ENCODE measurements at places on chromosomes 16 and 17.

DNA sequence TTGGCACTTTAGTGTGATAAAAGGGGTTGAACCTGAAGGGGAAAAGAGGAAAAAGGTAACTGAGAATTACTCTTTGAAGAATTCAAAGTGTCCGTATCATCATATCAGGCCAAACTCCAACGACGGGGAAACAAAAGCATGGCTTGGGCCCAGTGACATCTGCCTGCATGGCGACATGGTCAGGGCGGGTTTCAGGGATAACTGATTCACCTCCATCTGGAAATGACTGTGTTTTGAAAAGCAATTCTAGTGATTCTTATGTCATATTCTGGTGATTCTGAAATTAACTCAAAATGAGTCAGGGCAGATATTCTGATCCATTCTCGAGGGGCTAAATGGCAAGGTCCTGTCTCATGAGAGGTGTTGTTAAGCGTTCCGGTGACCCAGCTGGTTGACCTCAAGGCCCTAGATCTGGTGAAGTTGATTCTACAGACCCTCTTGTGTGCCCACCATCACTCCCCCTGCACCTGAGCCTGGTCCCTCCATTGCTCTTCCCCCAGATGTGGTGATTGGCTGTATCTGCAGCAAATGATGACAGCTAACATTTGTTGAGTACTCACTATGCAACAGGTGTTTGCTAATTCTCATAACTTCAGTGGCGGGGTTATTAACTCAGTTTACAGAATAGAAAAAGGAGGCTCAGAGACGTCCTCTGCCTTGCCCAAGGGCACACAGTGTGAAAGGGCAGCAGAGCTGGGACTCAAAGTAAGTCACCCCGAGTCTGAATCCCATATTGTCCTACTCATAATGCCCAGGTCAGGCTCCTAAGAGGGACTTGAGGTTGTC is 251.8 kb downstream of the MAF start:
- no peak for DNase-seq

DNA sequence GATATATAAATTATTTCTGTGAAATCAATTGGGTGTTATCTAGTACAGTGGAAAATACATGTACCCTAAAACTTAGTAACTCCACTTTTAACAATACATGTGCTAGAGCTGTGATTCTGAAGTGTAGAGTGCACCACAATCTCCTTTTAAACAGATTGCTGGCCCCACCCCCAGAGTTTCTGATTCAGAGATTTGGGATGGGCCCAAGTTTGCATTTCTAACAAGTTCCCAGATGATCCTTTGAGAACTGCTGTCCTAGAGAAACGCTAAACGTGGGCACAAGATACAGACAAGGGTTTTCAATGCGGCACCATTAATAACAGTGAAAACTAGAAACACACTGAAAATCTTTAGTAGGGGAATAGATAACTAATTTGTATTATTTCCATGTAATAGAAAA is 49.2 kb downstream of the NXPH3 start:
- no peak for DNase-seq

DNA sequence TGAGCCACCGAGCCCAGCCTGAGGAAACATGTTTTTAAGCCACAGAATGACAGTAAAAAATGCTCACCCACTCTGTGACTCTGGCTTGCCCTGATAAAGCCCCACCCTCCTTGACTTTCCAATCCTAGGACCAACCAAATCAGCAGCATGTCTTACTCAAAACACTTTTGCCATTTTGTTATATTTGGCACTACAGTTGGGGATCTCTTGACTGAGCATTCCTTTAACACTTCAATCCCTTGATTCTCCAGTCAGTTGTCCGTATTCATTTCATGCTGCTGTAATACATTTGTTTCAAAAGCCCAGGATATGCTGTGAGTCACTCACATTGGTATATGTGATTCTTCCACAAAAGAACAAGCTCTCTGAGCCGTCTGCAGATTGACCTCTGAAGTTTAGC is 8.2 kb downstream of the MYH3 start:
- DNase-seq = no peak

DNA sequence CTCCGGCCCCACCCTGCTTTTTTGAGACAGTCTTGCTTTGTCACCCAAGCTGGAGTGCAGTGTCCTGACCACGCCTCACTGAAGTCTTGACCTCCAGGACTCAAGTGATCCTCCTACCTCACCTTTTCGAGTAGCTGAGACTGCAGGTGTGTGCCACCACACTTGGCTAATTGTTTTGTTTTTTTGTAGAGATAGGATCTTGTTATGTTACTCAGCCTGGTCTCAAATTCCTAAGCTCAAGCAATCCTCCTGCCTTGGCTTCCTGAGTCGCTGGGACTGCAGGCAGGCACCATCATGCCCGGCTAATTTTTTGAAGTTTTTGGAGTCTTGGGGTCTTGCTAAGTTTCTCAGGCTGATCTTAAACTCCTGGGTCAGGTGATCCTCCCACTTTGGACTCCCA is 206.7 kb downstream of the SHISA9 start:
- DNase-seq = no peak

DNA sequence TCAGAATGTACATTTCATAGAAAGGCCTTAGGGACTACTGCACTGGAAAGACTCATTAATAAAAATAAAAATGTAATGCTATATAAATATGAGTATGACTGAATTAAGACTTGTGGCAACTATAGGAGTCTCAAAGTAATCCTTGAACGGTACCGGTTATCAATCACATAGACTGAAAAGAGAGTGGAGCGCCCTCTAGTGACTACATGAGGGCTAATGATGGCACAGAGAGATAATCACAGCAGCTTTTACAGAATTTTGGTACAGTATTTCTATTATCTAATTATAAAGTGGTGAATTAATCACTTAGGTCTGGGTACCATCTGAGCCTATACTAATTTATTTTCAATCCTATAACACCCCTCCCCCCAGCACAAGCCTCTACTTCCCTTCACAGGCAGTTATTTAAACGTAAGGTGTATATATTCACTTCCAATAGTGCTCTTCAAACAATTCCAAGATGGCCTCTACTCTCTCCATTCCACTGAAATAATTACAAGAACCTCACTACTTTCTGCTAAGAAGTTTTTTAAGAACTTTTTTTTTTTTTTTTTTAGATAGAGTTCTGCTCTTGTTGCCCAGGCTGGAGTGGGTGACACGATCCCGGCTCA is 40.7 kb upstream of the ANKFY1 start:
- peak; percentile 18 for DNase-seq

- DNase-seq = no peak
Measured at GRCh38 chr17:53633856-53634255, 188.9 kb upstream of the KIF2B start.

DNA sequence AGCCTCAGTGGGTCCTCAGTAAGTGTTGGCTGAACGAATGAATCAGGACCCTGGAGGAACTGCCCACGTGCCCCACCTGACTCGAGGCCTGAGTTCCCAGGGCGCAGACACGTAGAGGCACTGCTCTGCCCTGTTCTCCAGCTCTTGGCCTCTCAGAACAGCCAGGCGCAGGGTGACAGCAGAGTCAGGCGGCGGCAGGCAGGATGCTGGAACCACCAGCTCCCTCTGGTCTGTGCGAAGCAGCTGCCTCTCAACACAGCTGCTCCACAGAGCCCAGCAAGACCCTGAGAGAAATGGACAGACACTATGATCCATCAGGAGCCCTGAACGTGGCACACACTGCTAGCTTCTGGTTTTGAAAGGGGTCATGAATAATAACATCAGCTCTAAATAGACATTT is 53.1 kb upstream of the BCO1 start:
- no peak for DNase-seq

DNA sequence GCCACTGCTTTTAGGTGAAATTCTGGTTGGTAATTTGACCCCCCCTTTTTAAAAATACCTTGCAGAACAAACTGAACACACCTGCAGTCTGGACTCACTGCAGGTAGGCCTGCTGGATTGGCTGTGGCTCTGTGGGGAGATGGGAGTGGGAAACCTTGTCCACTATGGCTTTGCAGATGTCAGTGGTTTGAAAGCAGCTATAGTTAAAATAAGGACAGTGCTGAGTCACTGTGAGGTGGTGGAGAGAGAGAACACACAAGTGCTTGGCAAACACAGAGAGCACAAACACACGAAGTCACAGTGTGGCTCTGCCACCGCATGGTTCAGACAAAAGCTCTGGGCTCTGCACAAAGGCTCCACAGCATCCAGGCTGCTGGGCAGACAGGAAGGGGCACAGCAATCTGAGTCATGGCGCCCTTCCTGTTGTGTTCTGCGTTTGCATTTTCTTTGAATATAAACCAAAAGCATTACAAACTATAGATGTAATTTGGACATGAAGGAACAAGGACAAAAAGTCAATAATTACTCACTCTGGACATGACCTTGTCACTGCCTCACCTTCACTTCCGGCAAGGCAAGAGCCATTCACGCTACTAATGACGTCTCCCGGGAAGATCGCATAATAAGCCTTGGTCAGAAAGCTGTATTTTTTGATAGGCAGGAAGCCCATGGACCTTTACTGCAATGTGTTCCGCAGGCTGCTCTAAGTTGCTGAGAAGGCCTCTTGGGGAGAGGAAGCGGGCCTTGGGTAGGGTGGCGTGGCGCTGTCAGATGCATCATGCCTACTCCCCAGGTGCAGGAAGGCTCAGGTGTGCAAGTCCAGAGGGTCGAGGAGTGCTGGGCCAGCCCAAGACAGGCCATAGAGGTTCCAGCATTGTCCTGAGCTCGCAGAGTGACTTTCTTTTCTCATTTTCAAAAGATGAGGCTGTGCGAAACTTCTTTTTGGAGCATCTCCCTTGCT is 60.1 kb upstream of the MED9 start:
- DNase-seq = peak; percentile 32
